CD4-positive, alpha-beta memory T cell (primary cell): ENCODE measurements at places on chromosomes 1 and 21. TPM values are rescaled to one million over a fixed set of nuclear protein-coding genes. Genes with fewer than 3 reads are reported as not detected.

- DNase-seq: no peak
- no peaks in the 10 kb centered on the region for H3K27me3 ChIP-seq
Observed at GRCh38 chr1:23897083-23897482, 16.1 kb downstream of the CNR2 start.

DNA sequence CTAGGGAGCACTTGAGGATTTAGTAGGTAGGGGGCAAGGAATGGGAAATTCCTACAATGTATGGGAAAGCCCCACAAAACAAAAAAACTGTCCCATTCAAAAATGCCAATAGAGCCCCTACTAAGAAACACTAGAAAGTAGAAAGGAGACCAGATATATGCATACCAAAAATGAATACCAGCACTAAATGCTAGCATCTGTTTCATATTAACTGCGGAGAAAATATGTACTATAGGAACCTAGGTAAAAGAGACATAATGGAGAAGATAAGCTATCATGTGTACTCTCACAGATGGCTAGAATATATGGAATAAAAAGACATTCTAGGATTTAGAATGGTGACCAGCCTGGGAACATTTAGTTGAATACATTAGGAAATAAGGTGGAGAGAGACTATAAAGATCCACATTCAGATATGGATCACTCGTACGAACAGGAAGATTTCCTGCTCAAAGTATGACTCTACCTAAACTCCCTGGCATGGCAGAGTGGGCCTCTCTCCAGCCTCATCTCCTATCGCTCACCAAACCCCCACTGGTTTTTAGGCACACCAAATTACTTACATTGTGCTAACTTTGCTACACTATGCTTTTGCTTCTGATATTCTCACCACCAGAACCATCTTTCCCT lies 18.3 kb downstream of the ZNHIT6 start:
- no peaks in the 10 kb centered on the region for H3K36me3 ChIP-seq
- no peak overlapping the region for H3K27ac ChIP-seq
- no peaks in the 10 kb centered on the region for H3K4me1 ChIP-seq

- H3K4me1 ChIP-seq: peaks cover 20% of the 10 kb centered on the region
- peak overlapping the region; percentile 26 for H3K4me3 ChIP-seq
- no peak for DNase-seq
- peaks cover 18% of the 10 kb centered on the region for H3K27me3 ChIP-seq
Observed at GRCh38 chr1:204074274-204075138, 1.6 kb downstream of the SOX13 start.

DNA sequence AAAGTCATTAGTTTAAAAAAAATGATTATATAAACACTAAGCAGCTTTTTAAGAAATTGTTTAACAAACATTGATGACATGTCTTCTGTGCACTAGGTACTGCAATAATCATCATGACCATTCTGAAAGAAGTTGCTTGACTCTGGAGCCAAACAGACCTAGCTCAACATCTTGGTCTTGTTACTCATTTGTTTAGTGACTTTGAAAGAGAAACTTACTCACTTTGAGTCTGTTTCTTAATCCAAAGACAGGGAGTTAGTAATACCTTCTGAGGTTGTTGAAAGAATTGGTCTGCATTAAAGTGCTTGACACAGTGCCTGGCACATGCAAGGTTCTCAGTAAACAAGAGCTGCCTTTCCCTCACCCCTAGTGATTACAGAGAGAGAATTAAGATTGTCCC lies 84.4 kb downstream of the SGIP1 start:
- no peak overlapping the region for H3K4me3 ChIP-seq
- no peak for DNase-seq
- H3K4me1 ChIP-seq: no peaks in the 10 kb centered on the region
- no peak overlapping the region for H3K27ac ChIP-seq
- no peaks in the 10 kb centered on the region for H3K36me3 ChIP-seq
- no peaks in the 10 kb centered on the region for H3K27me3 ChIP-seq

DNA sequence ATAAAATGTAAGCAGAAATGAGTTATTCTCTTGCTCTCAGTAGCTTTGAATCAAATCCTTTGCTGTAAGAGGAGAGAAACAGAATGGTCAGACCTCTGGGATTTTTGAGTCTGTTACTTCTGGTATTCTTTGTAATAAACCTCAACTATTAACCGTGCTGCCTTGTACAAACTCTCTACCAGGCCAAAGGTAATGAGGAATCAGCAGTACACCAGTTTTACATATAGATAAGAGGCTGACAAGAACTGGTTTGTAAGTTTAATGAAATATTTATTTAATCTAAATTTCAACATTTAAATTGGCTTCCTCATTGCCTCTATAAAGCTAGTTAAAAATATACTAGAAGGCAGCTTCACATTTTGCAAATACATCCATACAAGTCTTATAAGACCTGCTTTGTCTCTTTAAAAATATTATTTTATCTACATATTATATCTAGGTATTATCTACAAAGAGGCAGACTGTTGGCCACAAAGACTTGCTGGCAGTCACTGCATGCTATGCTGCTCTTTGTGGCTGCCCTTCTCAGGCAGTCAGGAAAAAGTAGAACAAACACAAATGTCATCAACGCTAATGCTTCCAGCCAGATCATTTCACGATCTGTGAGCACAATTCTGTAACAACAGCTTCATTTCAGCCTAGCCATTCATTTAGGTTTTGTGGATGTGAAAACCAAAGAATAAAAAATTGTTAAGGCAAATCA lies 173.0 kb downstream of the GABPA start:
- H3K27ac ChIP-seq: no peak overlapping the region
- no peaks in the 10 kb centered on the region for H3K27me3 ChIP-seq
- no peak overlapping the region for H3K4me3 ChIP-seq
- no peaks in the 10 kb centered on the region for H3K4me1 ChIP-seq

DNA sequence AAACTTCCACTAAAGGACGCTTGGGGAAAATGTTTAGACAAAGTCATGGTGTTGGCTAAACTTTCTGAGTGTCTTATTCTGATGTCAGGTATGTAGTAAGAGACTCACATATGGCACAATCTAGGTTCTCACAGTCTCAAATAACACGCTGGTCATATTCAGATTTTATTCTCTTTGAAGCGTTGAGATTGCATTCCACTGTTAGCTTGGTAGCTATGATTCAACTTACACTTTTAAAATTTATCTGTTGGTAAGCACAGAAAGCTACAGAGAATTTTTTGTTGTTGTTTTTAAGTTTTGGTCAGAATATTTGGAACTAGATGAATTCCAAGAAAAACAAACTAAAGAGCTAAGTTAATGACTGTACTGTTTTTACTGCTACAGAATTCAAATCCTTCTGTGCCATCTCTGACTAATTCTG lies 126.7 kb downstream of the PRRX1 start:
- H3K4me3 ChIP-seq: no peak overlapping the region
- no peak for DNase-seq
- no peaks in the 10 kb centered on the region for H3K36me3 ChIP-seq

DNA sequence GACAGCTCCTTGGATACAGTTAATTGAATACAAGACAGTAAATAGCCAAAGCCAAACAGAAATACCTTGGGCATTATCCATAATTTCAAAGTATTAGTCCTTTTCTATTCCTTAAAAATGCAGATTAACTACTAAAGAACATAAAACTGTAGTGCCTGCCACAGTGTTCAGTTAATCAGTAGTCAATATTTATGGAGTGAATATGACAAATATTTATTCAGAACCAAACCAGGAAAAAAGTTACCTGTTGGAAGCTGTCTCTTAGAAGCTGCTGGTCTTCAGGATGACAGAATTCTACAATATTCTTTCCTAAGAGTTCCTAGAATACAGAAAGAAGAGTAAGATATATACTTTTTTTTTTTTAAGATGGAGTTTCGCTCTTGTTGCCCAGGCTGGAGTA lies 18.2 kb upstream of the CTSK start:
- no peak overlapping the region for H3K4me3 ChIP-seq

DNA sequence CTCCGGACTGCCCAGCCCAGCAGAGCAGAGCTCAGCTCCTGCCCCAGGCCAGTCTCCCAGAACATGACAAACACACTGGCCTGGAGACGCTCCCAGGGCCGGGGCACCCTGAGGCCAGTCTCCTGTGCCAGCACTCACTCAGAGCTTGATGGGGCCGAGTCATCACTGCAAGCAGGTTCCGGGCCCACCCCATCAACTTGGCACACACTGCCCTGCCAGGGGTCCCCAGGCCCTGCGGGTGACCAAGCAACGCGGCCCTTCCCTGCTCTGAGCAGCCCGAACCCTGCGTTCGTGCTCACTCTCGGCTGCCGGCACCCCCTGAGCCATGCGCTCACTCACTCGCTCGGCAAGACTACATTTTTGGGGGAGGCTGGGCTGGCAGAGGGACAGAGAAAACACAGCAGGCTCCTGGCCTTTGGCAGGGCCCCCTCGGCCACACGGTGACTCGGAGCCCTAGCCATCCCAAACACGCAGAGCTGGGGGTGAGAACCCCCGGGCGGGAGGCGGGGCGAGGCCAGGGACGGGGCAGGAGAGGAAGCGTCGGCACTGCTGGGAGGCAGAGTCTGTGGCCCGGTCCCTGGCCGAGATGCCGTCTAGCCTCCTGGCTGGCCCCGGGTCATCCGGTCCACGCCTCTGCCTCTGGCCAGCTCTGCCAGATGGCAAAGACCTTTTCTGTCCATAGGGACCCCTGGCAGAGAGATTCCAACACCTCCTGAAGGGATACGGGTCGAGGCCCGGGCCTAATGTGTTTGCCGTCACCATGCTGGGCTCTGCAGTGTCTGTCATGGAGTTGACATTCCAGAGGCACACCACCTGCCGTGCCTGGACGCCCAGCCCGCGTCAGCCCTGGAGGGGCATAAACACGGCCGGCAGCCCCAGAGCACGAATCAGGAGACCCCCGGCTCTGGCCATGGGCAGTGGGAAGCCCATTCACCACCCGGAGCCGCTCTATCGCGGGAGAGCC lies 68.0 kb downstream of the MEGF6 start:
- H3K27ac ChIP-seq: no peak overlapping the region
- no peaks in the 10 kb centered on the region for H3K4me1 ChIP-seq
- H3K27me3 ChIP-seq: no peaks in the 10 kb centered on the region
- no peaks in the 10 kb centered on the region for H3K36me3 ChIP-seq
- H3K4me3 ChIP-seq: no peak overlapping the region
- no peak for DNase-seq

DNALI1 gene
- polyA plus RNA-seq: not detected

DNA sequence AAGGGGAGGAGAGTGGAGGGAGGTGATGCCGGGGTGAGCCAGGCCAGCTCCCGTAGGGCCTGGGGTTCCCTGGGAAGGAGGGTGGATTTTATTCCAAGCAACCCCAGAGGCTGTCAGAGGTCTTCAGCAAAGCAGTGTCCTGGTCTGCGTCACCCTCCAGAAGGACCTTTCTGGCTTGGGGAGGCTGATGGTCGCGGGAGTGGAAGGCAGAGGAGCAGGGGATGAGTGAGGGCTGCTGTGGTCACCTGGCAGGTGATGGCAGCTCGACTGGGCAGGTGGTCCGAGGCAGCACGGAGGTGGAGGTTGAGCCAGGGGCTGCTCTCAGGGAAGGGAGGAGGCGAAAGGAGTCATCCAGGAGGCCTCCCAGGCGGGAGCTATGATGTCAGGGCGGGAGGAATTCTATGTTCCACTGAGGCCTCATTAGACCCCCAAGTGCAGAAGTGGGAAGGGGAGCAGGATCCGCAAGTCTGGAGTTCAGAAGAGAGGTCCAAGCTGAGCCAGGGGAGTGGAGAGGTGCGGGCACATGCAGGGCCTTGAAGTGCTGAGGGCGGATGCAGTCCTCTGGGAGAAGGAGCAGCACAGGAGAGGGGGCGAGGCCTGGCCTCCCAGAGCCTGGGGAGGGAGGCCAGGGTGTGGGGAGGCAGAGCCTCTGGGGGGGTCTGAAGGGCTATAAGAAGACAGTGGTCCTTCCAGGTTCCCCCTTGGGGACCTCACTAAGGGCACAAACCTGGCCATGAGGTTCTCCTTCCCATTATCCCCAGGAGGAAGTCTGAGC lies 33.3 kb downstream of the BMP8A start:
- DNase-seq: no peak
- no peaks in the 10 kb centered on the region for H3K27me3 ChIP-seq
- H3K4me3 ChIP-seq: no peak overlapping the region
- no peak overlapping the region for H3K27ac ChIP-seq
